ENCODE measurements at places on chromosomes 7 and 10.

DNA sequence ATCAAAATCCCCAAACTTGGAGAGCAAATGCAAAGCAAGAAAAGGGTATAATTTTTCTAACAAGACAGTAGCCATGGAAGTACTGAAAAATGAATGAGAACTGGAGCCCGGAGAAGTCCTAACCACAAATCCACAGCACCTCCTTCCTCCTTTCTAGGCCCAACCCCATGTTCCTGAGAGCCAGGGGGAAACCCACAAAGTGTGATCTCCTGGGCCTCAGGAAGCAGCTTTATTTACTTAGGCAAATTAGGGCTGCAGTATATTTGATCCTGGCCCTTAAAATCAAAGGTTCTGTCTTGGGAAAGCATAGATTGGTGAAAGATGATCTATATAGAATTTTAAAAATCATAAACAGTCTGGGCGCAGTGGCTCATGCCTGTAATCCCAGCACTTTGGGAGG, 103.0 kb downstream of the DOCK4 start:
- H3K27ac ChIP-seq, result no peak overlapping the region
- no peaks in the 10 kb centered on the region for H3K27me3 ChIP-seq
- H3K4me1 ChIP-seq, result no peaks in the 10 kb centered on the region
- no peaks in the 10 kb centered on the region for H3K36me3 ChIP-seq
- no peak overlapping the region for H3K4me3 ChIP-seq

GRCh38 chr7:45716380-45717203, 142.4 kb downstream of the ADCY1 start:
- H3K27ac ChIP-seq, result no peak overlapping the region
- H3K4me3 ChIP-seq, result no peak overlapping the region
- no peaks in the 10 kb centered on the region for H3K36me3 ChIP-seq
- no peak for DNase-seq
- H3K4me1 ChIP-seq, result no peaks in the 10 kb centered on the region
- H3K27me3 ChIP-seq, result no peaks in the 10 kb centered on the region

GRCh38 chr7:115410972-115411686, 489.2 kb downstream of the MDFIC start:
- H3K27ac ChIP-seq, result peak overlapping the region; percentile 78
- peak; percentile 74 for DNase-seq
- no peaks in the 10 kb centered on the region for H3K27me3 ChIP-seq
- H3K4me3 ChIP-seq, result no peak overlapping the region
- peaks cover 24% of the 10 kb centered on the region for H3K4me1 ChIP-seq
- H3K36me3 ChIP-seq, result no peaks in the 10 kb centered on the region

DNA sequence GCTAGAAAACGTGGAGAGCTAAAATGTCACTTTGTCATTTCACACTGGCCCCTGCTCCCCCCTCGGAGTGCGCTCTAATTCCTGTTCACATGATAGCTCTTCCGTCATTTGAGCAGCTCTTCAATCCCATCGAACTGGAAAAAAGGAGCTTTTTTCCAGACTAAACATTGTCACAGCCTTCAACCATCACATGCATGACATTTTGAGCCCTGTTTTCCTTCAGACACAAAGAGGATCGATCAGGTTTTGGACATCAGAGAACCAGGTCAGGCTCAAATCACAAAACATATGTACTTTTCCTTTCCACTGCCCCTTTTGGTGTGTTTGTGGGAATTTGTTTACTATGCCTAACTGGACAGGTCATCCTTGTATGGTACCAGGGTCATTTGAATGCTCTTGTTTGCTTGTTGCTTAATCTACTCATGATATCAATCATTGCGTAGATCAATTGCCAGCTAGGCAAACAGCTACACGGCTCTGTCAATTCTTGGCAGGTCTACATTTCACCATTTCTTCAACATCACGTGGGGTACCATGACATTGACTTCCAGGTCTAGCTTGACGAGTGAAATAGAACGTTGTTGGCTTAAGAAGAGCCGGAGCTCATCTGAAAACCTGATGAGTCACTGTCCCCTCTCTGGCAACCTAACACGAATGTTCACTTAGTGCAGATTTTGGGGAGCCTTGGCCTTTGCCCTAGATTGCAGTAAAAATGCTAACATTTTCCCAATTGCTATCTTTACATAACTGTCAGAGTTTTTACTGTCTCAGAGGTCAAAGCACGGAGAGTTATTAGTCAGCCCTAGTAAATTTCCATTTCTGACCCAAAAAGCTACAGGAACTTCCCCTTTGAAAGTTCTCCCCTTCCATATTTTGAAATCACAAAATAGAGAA, 87.3 kb downstream of the LYZL2 start:
- H3K4me3 ChIP-seq, result no peak overlapping the region
- no peaks in the 10 kb centered on the region for H3K36me3 ChIP-seq
- H3K27ac ChIP-seq, result no peak overlapping the region
- no peaks in the 10 kb centered on the region for H3K4me1 ChIP-seq

DNA sequence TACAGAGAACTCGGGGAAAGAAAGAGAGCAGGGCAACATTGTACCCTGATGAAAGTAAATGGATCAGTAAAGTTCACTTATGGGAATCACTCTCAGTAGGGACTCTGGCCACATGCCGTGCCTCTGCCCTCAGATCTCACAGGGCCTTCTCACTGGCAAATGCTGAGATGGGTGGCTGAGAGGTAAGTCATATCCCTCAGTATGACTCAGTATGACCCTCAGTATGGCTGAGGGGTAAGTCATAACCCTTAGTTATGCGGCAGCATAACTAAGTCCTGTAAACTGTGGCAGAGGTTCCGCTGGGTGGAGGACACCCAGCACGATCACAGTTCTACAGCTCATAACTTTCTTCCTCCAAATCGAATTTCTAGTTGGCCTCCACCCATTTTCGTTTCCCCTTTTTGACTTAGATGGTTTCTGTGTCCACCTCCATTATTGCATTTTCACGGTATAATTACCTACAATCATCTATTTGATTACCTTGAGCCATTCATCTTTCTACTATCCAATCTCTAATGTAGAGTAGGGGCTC, 26.5 kb upstream of the WNT16 start:
- H3K36me3 ChIP-seq, result no peaks in the 10 kb centered on the region
- H3K4me3 ChIP-seq, result no peak overlapping the region
- DNase-seq, result peak; percentile 68

DNA sequence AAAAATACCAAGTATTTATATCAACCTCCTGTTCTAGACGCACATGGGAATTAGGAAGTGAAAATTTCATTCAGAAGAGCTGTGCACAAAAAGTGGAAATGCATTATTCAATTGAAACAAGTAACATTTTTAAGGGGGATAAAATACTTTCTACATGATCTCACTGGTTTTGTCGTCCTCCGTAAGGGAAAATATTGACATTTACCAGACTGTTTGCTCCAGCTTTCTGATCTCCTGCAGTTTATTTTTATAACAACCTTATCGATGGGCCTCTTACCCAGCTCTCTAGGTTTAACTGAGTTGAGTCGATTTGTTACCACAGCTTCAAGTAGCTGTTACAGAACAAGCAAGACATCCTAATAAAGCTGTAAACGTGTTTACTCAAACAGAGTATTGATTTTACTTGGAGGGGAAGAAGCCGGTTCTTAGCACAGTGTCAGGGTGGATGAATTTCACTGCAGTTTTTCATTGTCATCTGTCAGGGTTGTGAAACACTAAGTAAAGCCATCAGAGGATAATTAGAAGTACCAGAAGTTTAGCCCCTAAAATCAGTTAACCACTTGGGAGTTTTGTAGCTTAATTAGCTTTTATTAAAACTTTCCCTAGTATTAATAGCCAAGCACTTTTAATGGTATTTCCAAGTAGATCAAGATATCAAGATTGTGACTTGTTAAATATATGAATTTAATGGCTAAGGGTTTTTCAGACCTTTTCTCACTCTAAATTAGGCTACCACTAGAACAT, 142.6 kb upstream of the KAT6B start:
- H3K27me3 ChIP-seq, result no peaks in the 10 kb centered on the region
- H3K4me3 ChIP-seq, result no peak overlapping the region
- H3K27ac ChIP-seq, result no peak overlapping the region
- DNase-seq, result peak; percentile 16
- H3K36me3 ChIP-seq, result no peaks in the 10 kb centered on the region

DNA sequence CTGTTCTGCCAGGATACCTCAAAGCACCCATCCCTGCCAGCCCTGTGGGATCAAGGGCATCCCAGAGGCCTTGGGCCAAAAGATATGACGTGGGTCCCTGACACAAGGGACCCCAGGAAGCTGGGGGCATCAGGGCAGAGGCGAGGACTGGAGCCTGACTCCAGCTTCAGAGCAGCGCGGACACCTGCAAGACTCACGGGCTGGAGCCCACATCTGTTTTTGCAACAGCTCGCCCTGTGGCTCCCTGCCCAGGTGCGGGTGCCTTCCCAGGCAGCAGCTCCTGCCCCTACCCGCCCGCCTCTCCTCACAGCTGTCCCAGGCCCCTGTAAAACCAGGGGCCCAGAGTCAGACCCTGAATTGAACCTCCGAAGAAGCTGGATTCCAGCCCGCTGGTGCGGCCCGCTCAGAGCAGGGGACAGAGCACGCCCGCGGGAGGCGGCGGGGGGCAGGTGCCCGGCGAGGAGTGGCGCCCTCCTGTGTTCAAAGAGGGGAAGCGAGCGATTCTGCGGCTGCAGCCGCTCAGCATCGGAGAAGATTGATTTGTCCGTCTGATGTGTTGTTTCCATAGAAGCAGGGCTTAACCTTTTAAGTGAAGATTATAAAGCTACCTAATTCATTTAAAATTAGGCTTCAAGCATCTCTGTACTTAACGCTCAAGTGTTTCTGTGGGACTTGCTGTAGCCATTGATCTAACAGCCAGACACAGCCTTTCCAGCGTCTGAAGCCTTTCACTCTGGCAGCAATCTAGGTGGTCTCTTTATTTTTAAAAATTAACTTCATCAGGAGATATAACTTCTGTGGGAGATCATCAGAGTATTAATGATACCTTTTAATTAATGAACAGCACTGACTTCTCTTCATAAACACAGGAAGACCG, 88.4 kb downstream of the BEND7 start:
- peak overlapping the region; percentile 51 for H3K4me3 ChIP-seq
- peak; percentile 78 for DNase-seq
- peaks cover 25% of the 10 kb centered on the region for H3K27me3 ChIP-seq

- H3K27ac ChIP-seq, result no peak overlapping the region
- no peaks in the 10 kb centered on the region for H3K36me3 ChIP-seq
- H3K27me3 ChIP-seq, result no peaks in the 10 kb centered on the region
- no peak for DNase-seq
- no peak overlapping the region for H3K4me3 ChIP-seq
- H3K4me1 ChIP-seq, result no peaks in the 10 kb centered on the region
These were observed 119.9 kb downstream of the PLXNA4 start for GRCh38 chr7:132456418-132456817.
